Skeletal muscle cell (primary cell): ENCODE measurements at places on chromosomes 1 and 21.
A peak's percentile ranks its signal among the peaks of the same experiment; 100 is the strongest.

DNA sequence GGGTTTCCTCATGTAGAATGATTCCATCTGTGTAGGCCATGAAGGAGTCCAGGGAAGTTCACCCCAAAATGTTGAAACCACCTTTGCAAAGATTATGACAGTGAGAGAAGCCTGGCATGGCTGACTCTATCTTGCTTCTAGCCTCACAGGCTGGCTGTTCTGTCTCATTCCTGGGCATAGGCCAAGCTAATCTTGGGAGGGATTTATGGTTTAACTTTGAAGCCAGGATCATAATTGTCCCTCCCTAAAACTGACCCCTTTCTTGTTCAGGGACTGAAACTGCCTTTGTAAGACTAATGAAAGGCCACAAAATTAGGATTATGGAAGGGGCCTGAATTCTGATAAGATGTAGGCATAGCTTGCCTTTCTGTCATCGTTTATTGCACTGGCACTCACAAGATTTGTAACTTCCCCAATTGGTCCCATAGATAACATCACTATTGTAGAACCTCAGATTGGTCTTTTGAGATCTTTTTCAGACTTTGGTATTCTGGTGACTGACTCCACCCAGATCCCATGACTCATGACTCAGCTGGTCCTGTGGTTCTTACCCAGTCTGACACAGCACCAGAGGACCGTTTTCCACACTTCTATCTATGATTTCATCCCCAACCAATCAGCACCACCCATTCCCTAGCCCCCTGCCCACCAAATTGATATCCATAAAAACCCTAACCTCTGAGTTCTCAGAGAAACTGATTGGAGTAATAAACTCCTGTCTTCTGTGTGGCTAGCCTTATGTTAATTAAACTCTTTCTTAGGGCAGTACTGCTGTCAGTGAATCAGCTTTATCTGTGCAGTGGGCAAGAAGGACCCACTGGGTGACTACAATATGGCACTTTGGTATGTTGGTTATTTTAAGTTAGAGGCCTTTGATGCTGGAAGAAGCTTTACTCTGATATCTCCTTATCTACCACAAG, 13.6 kb upstream of the LAMTOR5 start:
- DNase-seq = no peak

DNA sequence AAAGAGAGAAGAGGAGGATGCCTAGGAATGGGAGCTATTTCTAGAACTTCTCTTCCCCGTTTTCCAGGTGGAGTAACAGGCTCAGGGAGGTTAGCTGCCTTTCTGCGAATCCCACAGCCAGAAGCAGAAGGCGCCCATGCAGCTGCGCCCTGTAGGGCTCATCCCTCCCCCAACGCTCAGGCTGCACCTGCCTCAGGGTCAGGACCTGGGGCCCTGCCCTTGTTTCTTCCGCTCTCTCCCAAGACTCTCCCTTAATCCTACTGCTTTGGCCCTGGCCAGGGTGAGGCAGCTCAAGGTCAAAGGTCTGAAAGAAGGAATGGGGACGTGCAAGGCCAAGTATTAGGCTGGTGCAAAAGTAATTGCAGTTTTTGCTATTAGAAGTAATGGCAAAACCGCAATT, 30.5 kb upstream of the PADI2 start:
- DNase-seq = no peak

GRCh38 chr1:198088360-198089071, 68.3 kb upstream of the NEK7 start:
- no peak for DNase-seq

DNA sequence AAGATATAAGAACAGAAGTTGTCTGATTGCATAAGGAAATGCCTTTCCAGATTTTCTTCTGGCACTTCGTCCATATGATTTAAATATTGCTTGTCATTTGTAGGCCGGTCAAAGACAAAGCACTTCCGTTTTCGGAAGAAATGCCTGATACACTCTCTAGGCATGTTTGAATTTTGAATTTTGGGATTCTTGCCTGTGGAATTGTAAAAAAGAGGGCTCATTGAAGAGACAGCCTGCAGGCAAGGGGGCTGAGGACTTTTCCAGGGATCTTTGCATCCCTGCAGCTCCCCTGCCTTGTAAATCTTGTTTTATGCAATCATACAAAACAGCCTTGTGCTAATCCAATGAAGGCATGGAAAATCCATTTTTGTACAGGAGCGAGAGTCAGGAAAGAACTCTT, 7.4 kb downstream of the GBP4 start:
- no peak for DNase-seq

DNA sequence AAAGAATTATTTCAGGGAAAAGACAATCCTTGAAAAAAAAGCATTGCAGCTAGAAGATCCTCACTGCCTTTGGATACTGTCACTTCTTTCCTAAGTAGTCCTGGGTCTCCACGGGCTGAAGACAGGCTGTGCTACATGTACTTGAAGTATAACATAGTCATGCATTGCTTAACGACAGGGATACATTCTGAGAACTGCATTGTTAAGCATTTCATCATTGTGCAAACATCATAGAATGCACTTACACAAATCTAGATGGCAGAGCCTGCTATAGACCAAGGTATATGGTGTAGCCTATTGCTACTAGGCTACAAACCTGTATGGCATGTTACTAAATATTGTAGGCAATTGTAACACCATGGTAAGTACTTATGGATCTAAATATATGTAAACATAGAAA, 54.0 kb downstream of the KIAA0040 start:
- no peak for DNase-seq

- DNase-seq = no peak
Measured at GRCh38 chr1:116680752-116681151, 13.2 kb upstream of the IGSF3 start.

- no peak for DNase-seq
Measured at GRCh38 chr1:185010361-185010760, 35.0 kb upstream of the RNF2 start.

DNA sequence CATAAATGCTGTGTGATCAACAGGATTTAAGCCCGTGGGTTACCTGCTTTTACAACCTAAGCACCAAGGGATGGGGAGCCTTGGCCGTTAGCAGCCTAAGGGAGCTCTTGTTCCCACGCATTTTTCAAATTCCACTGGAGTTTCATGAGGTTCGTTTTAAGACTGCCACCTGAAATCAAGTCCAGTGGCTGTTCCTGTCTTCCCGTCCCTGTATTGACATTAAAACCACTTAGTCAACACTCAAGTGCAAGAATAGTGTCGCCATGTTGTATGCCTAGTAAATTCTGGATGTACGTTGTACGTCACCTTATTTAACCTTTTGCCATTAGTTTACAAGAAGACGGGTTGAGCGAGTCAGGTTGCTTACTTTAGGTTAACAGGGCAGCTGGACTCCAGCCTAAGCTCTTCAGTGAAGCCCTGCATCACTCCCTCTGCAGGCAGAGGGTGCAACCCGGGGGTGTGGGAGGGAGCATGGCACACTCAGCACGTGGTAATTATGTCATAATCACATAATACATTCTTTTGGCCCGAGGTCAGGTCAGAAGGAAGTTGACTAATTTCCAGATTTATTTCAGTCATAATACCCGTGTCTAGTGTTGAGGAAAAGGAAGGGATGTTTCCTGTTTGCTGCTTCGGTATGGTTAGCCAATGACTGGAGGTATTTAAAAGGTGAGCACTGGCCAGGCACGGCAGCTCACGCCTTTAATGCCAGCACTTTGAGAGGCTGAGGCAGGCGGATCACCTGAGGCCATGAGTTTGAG, 42.5 kb downstream of the CNST start:
- DNase-seq = peak; percentile 82
